Fibroblast of villous mesenchyme (primary cell): ENCODE measurements at places on chromosomes 16 and 17. TPM values are rescaled to one million over a fixed set of nuclear protein-coding genes. Genes with fewer than 3 reads are reported as not detected.

The RHBDL3 gene
- total RNA-seq = under 0.01 TPM in 1 of 2 replicates, not detected in the other

DNA sequence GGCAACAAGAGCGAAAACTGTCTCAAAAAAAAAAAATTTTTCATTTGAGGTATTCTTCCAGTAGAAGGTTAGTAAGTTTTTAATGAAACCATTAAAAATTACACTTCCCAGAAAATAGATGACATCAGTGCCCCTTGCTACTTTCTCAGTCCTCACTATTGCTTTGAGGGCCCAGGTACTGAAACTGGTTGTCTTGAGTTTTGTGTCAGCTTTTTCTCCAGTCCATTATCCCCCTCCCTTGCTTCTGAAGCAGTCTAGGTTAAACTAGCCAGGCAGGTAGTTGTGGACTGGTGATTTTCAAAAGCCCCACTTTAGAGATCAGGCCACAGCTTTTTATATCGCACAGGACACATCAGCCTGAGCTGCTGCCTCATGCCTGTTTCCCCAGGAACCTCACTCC is 10.9 kb downstream of the SMCR8 start:
- DNase-seq = no peak

DNA sequence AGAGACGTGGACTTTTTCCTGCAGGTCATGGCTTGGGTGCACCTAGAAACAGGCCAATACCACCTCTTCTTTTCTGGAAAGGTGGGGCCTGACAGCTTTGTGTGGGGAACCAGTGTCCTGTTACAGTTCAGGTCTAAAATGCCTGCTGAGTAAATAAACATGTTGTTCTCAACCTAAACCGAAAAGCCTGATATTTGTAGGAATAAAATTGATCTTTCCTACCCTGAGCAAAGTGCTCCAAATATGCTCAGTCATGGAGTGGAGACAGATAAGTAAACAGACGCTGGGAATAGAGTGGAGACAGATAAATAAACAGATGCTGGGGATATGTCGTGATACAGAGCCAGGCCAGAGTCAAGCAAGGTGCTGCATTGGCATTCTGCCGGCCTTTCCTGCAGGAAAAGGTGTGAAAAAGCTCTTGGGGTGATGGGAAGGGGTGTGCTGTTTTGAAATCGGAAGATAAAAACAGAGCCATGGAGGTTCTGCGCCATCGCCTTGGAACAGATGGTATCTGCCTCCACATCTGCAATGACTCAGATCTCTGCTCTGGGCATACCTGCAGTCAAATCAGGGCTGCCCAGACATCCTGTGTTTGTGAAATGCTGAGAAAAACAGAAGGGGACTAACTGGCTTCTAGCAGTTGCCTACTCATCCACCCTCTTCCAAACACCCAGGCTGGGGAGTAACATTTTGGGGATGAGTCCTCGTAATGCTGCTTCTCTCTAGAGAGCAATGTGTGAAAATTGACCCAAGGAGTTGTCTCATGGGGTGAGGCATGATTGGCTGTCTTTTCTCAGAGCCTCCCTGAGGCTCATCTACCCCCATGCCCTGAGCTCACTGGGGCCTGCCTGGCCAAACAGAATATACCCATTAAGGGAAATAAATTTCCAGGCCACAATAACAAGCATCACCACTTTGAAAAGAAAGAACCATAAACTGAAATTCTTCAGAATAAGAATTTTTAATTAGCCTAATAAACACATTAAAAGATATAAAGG is 16.8 kb upstream of the TRPV2 start:
- DNase-seq = peak; percentile 51

DNA sequence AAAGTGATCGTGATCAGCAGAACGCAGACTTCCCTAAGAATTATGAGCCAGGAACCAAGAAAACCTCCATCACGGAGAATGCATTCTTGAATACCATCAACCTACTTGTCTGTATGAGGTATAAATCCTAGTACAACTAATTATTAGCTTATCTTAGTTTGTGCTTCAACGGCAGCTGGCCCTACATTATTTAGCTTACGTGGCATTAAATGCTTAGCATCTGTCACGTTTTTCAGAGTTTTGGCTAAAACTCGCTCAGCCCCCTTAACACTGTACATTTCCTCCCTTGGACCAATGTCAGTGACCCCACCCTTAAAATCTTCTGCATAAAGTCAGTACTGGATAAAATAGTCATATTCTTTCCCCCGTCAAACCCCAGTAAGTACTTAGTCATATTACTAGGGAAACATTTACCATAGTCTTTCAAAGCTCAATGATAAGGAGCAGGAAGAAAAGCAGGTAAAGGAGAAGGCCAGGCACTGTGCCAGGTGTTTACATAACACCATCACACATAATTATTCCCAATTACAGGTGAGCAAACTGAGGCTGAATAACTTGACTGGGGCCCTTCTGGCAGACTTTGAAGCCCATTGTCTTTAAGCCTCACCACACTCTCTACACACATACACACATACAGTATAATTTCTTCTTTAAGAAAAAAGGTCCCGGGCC is 16.6 kb upstream of the TXNDC11 start:
- no peak for DNase-seq

DNA sequence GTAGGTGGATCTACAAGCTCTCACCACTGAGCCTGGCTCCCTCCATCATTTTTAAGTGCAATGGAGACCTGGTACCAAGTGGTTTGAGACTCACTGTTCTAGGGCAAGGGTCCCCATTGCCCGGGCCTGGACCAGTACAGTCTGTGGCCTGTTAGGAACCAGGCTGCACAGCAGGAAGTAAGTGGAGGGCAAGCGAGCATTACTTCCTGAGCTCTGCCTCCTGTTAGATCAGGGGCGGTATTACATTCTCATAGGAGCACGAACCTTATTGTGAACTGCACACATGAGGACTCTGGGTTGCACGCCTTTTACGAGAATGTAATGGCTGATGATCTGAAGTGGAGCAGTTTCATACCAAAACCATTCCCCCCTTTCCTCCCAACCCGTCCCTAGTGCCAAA is 6.8 kb upstream of the ZNF594 start:
- DNase-seq = no peak

DNA sequence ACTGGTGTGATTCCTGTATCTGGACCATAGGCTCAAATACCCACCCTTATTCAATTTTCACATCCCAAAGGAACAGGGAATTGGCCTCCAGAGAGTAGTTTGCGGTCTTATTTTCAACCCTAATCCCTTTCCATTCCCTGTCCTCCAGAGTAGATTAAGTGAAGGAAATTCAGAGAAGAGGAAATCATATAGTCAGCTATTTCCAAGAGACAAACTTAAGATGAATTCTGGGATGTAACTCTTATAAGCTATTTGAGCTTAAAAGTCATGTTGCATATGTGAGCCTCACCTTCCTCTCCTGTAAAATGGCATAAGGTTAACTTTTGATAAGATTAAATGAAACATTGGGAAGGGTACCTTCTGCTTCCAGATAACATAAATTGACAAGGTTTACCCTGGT is 37.4 kb upstream of the ADAMTS18 start:
- no peak for DNase-seq

DNA sequence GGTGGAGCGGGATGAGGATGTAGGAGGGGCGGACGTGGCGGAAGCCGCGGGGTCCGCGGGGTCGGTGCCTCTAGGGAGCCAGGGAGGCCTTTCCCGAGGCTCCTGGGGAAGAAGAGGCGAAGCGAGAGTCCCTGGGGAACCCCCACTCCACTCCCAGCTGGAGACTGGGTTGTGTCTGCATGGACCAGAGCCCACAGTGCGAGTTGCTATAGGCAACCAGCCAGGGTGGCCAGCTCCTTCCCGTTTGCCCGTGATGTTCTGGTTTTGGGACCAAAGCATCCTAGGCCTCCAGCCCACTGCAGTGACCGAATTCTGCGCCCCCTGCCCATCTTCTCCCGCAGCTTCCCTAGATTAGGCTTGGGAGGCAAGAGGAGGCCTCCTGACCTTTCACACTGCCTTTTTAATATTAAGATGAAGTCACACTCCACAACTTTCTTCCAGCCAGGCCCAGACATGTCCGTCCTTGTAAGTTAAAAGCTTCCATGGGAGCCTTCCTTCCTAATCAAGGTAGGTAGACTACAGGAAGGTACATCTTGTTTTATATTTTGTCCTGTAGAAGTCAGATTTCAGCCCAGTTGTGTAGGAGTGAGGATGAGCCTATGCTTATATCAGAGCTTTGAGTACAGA is 469 bp downstream of the AMZ2 start:
- DNase-seq = peak; percentile 75
